EL (cell line): ENCODE measurements at places on chromosomes 2 and 18.

DNA sequence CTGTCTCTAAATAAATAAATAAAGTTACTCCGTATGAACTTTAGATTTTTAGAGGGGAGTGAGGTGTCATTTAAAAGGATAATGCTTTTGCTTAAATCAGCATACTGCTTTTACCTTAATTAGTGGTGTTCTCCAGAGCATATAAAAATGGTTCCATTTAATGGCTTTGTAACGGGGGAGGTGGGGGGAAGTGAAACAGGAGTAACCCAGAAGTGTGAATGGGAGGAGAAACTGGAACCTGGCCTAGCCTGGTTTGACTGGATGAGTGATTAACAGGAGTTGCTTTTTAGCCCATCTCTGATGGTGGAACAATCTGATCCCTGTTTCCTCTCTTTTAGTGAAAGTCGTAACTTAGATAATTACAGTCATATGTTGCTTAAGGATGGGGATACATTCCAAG is 1.6 kb downstream of the CNDP2 start:
- no peak for DNase-seq

- DNase-seq: no peak
Measured at GRCh38 chr2:29715655-29716054, 205.7 kb downstream of the ALK start.

DNA sequence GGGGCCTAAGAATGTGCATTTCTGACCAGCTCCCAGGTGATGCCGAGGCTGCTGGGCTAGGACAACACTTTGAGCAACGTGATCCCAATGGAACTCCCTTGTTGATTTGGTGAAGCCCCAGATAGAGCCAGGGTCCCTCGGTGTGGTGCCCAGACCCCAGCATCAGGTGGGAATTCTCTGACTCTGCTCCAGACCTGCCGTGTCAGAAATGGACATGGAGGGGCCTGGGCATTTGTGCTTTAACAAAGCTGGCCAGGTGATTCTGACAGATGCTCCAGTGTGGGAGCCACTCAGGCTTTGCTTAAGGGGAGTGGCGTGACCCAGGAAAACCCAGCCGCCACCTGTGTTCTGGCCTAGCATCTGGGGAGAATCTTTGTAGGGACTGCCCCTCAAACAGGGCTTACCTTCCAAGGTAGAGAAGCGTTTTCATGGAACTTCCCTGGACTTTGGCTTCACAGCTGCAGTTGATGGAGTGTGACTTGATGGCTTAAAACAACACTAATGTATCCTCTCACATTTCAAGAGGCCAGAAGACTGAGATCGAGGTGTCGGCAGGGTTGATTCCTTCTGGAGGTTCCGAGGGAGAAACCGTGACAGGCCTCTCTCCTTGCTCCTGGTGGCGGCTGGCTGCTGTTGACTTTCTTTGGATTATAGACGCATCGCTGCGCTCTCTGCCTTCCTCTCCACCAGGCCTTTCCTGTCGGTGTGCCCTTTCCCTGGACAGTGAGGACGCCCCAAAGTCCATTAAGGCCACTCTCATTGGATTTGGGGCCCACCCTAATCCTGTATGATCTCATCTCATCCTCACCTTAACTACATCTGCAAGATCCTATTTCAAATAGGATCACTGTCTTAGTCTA is 57.0 kb upstream of the HDAC4 start:
- DNase-seq: no peak

- no peak for DNase-seq
Measured at GRCh38 chr18:63301434-63301833, 18.1 kb downstream of the BCL2 start.

- no peak for DNase-seq
Measured at GRCh38 chr2:76296438-76296837, 585.7 kb upstream of the GCFC2 start.

DNA sequence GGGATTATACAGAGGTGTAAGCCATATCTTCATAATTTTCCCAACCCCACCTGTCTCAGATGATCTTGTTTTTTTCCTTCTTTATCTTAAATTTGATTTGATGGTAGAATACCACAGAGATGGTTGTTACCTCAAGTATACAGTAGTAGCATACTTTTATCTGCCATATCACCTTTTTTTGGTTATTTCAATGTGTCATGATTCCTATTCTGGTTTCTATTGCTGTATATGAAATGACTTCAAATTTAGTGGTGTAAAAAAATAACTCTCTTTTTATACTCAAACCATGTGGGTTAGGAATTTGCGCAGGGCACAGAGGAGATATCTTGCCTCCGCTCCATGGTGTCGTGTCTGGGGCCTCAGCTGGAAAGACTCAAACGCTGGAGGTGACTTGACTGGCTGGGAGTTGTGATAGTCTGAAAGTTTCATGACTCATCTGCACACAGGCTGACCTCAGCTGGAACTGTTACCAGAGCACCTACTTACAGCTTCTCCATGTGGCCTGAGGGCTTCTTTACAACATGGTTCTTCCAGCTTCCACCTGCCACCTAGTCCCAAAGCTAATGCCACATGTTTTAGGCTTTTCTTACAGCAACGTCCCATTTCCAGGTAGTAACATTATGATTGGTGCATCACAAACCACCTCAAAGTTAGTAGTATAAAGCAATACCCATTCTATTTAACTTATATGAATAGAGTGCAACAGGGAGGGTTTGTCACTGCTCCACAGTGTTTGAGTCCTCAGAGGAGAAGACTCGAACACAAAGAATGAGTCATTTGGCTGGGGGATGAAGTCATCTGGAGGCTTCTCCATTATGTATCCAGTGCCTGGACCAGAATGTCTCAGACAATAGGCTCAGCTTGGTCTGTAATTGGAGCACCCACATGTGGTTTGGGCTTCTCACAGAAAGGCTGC is 82.3 kb upstream of the XPO1 start:
- DNase-seq: peak; percentile 86

GRCh38 chr2:49002750-49003149 is 151.6 kb downstream of the FSHR start:
- DNase-seq: no peak

DNA sequence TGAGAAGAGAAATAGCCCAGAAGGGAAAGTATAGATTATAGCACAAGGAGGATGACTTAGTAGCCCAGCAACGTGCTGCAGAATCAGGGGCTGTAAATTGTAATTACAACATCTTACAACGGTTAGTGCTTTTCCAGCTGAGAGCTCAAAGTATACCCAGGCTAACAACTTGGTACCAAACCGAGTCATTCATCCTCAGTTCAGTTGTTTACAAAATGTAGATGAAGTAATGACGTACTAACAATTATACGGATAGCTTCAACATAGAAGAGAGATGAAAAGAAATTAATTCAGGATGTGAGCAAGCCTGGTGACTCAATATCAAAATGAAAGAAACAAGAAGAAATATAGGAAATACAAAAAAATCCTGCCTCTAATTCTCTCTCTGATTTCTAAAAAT is 99.2 kb downstream of the DYNAP start:
- peak; percentile 17 for DNase-seq

DNA sequence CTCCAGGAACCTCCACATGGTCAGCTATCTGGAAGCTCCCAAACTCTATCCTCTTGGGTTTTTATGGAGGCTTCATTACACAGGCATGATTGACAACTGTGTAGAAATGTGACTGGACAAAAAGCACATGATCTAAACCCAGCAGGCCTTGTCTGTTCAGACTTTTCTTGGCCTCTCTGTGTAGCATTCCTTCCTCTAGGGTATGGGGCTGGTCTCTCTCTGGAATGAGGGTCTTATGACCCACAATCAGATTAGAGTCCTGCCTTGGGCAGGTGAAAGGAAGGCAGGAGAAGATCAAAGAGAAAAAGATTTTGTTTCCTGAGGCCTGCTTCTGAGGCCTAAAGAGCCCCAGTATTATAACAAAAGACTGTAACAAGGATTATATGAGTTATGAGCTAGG is 162.7 kb downstream of the SP3 start:
- DNase-seq: no peak

DNA sequence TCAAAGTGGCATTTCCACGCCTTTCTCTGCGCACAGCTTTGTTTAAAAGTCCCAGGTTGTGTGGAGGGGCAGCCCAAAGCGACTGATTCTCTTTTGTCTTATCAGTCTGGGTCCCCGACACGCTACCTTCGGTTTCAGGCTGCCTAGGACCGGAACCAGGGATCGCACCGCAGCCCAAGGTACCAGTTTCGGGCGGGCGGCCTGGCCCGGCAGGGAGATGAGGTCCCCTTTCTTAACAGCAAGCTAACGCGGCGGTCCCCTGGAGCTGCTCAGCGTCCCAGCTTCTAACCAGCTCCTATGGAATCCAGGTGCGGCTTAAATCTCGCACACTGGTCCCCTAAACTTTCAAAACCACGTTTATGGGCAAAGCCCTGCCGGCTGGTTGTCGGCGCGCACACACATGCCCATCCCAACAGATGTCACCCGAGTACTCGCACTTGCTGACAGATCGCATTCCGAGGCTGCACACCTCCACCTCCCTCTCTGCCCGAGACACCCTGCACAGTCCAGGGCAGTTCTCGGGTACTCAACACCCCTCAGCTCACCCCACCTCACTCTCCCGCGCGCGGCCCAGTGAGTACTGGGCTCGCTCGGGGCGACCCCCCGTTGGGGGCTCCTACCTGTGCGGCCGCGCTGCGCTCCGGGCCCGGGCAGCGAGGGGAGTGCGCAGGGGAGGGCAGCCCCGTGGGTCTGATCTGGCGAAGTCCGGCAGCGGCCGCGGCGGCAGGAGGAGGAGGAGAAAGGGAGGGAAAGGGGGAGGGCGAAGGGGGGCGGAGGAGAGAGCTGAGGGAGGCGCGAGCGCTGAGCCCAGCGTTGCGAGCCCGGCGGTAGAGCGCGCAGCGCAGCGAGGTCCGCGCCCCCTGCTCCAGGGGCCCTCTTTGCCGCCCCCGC is at the start of gene EFEMP1:
EFEMP1 (minus strand) TSS at position 692 of the 891 bp plus-strand sequence. CDS start 1,342 bp downstream, outside the sequence.
- peak; percentile 73 for DNase-seq

DNA sequence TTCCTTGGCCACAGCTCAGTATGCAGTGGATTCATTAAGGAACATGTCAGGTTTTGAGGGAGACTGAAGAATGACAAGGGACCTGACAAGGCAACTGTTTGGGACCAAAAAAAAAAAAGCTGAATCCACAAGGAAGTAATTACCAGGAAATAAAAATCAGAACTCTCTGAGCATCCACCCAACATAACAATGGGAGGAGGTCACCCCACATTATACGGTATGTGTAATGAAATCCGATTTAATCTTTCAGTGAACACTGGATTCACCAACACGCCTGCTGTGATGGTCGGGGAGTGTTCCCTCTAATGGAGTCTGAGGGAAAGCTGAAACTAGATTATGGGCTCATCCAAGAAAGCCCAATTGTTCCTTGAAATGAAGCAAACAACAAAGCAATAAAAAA is 329.3 kb downstream of the ETAA1 start:
- no peak for DNase-seq

GRCh38 chr2:457792-458424 is 170.0 kb upstream of the ALKAL2 start:
- no peak for DNase-seq

- DNase-seq: no peak
Measured at GRCh38 chr2:118473846-118474540, 373.5 kb downstream of the EN1 start.

- DNase-seq: no peak
Measured at GRCh38 chr2:8515864-8516533, 165.9 kb upstream of the ID2 start.
